ENCODE measurements at places on chromosomes 4 and X.

DNA sequence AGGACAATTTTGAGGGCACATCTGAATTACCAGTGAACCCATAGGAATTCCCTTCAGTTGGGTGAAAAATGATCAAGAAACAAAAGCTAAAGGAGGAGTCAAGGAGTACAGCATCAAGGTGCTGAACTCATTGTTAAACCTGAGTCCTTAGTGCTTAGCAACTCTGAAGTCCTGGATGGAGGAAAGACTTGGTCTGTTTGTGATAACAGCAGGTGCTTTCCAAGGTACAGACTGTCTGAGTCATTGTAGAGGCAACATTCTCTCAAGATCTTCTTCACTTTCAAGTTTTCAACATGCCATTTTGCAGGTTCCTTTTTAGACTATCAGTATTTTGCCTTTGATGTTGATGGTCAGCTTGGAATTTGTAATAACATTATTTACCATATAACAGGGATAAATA, 293.9 kb downstream of the AFF2 start:
- DNase-seq, result no peak

DNA sequence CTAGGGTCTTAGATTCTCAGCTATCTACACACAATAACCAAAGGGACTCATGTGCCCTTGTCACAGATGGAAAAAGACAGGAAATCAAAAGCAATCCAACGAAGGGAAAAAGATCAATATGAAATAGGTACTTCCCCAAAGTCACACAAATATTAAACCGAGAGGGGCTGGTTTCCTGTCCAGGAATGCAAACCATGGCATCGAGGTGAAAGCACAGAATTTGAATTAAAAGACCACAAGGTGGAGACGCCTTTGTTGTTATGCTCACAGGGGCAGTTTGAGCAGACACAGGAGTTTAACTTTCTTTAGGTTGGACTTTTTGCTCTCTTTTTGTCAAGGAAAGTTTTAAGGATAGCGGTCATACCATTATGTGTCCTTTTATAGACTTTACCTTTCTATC, 14.3 kb downstream of the H2BW1 start:
- DNase-seq, result no peak

- DNase-seq, result no peak
Observed at GRCh38 chr4:185637163-185637875, 102.0 kb upstream of the PDLIM3 start.

DNA sequence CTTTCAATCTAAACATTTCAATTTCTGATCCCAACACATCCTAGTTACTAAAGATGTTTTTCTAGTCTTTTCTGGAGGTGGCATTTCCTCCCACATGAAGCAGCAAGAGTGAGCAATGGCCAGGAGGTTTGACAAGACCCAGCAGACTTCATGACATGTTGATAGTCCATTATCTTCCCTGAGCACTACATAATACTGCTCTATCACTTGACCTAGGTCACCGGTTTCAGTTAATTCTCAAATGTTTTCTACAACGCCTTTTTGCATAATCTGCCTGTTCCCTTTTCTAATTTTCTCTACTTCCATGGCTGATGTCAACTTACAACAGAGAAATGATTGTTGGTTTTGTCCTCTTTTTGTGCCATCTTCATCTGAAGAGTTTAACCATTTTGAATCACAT, 62.0 kb upstream of the GPRIN3 start:
- DNase-seq, result no peak

GRCh38 chr4:79209822-79210635, 115.8 kb downstream of the NAA11 start:
- no peak for DNase-seq

GRCh38 chr4:93540562-93540961, 288.0 kb upstream of the ATOH1 start:
- no peak for DNase-seq

Data from activated T-helper 1 cell treated with anti-CD3 and anti-CD28 coated beads, Interleukin-2, amount 50 U/mL, for 16 hours (primary cell).